ENCODE measurements at places on chromosomes 7 and 10.

DNA sequence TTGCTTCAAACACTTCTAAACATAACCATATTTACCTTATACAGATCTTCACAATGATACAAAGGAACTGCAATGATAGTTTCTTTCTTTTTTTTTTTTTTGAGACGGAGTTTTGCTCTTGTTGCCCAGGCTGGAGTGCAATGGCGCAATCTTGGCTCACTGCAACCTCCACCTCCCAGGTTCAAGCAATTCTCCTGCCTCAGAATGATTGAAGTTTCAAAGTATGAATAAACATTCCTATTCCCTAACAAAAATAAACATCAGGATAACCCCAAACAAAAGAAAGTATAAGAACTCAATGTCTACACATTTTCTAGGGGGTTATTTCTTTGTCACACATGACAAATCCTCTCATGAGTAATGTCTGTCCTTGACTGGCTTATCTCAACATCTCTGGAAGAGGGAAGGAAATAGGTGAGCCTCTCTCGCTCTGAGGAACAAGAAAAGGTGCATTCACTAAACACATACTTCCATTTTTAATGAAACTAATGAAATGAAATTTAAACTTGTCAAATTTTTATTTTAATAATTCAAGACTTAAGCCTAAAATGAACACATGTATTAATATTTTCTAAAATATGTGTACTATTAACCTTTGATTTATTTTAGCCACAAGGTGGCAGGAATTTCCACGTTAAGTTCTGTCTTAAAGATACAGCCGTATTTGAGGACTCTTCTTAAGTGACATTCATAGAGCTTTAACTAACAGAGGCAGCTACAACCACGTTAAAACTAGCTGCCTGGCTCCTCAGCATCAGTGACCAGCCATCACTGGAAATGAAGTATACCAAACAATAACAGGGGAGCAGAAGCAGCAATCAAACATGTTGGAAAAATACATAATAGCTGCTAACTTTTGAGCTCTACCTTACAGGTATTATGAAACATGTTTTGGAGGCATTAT is 58.3 kb downstream of the MALSU1 start:
- DNase-seq, result no peak

DNA sequence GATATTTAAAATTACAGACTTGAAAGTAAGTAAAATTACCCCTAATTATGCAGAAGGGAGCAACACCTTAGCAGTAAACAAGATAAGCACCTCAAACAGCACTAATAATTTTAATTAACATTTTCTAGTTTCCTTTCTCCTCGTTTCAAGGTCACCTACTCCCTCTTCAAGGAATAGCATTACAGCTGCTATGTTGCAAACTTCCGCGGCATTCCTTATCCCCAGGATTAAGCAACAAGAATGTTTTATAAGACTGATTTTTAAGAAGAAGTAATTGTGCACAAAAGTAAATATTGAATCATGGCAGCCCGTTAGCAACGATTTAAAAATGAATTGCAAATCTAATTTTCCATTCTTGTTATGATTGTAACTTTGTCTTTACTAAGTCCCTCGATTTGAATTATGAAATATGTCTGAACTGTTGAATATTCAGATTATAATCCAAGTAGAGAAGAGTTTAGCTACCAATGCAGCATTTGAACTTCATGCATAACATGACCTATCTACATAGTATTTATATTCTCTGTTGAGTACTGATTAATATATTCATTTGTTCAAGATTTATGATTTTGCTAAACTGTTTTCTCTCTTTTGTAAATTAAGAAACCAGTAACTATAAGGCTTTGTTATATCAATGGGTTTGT is 593.5 kb upstream of the MGMT start:
- DNase-seq, result no peak

DNA sequence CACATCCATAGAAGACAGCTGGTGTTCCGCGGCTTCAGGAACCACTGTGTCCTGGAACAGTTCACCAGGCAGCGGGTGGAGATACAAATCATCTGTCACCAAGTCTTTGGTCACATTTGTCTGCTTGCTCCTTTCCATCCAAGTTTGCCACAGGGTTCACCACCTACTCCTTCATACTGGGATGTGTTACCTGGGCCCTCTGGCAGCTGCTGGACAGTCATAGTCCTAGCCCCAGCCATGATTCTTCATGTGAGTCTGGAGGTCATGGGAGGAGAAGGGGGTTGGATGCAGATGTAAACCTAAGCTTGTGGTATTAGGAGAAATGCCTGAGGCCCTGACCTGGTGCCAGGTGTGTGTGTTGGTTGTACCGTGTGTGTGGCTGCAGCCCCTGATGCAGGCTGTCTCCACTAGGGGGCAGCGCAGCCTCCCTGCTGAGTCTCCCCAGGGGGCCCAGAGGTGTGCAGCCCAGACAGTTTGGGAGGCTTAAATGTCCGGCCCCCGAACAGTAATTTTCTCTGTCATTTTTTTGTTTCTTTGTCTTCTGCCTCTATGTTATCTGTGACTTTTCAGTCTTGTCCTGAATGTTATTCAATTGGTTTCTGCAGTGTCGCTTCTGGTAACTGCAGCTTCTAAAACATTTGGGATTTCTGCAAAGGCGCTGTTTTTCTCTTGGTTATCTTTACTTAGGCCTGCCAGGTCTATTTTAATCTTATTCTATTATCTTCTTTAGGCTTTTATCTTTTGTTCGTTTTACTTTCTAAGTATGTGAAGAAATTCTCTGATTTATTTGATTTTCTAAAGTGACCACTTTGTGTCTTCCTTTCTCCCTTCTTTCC is 14.8 kb downstream of the NPS start:
- DNase-seq, result no peak

GRCh38 chr10:49096890-49097445 is 18.4 kb downstream of the VSTM4 start:
- no peak for DNase-seq

GRCh38 chr7:22574754-22575520 is 74.9 kb upstream of the STEAP1B start:
- DNase-seq, result no peak

DNA sequence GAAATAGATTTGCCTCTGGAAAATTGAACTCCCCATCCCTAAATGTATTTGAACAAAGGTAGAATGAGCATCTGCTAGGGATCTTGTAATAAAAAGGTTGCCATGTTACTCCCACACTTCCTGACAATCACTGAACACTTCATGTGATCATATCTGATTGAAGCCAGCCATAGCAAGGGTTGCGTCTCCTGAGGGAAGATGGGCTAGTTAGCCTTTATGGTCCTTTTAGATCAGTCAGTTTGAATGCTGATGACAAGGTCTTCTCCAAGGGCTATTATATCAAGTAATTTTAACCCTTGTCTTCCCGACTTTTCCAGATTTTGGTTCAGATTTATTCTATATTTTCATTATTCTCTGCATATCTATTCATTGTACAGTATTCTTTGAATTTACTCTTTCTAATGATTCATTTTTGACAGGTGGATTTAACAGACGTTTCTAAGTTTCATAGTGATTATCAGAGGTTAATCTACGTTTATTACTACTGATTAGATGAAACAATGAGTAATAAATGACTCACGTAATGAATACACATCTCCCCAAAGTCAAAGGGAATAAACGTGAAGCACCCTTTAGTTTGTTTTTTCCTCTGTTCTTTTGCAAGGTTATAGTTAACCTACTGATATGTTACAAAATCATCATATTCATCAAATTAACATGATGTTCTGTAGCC is 28.1 kb downstream of the CSGALNACT2 start:
- DNase-seq, result no peak

- no peak for DNase-seq
Measured at GRCh38 chr10:87603769-87604168, 55.9 kb upstream of the PAPSS2 start.

GRCh38 chr7:101200862-101201599 is at the start of gene MOGAT3:
TSS of gene MOGAT3 (minus strand) at chr7:101201036. CDS start at chr7:101200854, 182 bp downstream.
- DNase-seq, result no peak

GRCh38 chr7:117023325-117023854 is 70.1 kb downstream of the ST7 start:
- no peak for DNase-seq

- DNase-seq, result no peak
Measured at GRCh38 chr10:75941223-75941801, 509.9 kb downstream of the LRMDA start.

DNA sequence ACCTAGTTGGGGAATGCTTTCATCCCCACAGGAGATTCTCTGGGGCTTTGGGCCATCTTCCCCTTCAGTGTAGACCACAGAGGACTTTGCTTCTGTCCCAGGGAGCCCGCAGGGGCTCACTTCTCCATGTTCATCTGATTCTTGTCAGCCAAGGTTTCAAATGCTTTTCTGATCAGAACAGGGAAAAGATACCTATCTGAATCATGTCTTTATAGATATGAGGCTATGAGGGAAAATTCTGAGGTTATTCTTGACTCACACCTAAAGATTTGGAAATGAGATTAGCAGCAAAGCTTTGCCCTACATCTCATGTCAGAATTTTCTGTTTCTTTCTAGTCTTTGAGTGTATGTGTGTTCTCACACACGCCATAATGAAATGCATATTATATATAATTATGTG is 53.3 kb downstream of the FIGNL1 start:
- no peak for DNase-seq

DNA sequence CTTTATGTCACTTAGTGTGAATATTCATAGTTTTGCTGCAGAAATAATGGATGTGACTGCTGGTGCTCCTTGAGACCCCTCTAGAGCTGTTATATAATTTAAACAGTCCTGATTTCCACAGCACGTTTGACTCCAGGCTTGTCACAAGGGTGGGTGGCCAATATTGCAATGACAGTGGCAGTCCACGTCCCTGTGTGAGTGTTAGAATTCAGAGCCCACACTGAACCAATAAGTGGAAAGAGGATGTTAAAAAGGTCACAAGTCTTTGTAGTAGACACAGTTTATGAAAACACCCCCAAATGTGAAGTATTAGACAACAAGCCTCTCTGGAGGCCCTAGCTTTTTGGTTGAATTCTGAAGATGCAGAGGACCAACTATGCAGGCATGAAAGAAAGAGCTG is 2.0 kb downstream of the PPP1R17 start:
- no peak for DNase-seq

DNA sequence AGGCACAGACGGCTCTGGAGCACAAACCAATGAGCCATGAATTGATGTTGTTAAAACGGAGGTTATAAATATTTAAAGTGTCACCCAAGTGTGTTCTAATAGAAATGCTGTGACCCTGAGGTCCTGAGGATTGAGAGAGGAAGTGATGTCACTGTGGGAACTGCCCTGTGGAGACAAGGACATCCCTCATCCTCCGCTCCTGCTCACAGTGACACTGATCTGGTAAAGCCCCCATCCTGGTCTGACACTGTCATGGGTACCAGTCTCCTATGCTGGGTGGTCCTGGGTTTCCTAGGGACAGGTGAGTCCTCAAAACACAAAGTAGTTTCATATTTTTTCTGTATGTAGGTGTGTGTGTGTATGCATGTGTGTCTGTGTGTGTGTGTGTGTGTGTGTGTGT is 237.9 kb upstream of the PRSS1 start:
- DNase-seq, result no peak

DNA sequence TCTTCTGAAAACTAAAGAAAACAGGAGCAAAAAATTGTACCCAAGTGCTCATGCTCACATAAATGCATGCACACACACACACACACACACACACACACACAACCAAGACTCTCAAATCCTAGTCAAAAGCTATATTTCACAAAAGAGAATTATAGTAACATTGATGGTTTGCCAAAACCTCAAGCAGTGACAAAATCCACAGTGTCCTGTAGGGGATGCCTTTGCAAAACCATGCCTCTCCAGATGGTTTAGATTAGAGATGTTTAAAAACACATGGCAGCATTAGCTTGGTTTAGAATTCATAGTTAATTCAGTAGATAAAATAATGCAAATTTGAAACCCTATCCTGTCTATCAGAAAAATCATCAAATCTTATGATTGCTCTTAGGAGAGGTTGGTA is 232.2 kb downstream of the DYNC1I1 start:
- no peak for DNase-seq

GRCh38 chr7:15015545-15016314 is 113.2 kb upstream of the DGKB start:
- DNase-seq, result no peak

GRCh38 chr7:125654076-125654475 is 724.5 kb upstream of the POT1 start:
- no peak for DNase-seq

DNA sequence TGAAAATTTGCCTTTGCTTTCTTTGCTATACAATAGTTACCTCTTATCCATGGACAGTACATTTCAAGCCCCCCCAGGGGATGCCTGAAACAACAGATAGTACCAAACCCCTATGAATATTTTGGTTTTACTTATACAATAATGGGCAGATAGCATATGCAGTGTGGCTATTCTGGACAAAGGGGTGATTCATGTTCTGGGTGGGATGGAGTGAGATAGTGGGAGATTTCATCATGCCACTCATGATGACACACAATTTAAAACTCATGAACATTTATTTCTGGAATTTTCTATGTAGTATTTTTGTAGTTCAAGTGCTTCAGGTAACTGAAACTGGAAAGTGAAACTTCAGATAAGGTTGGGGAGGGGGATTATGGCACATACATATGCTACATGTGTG is 12.0 kb downstream of the STARD3NL start:
- no peak for DNase-seq

- DNase-seq, result no peak
Measured at GRCh38 chr10:12221323-12222298, 25.6 kb downstream of the CDC123 start.

GRCh38 chr7:118179191-118179590 is 4.8 kb upstream of the LSM8 start:
- DNase-seq, result no peak

- DNase-seq, result no peak
Measured at GRCh38 chr10:106312087-106312486, 852.4 kb downstream of the SORCS1 start.

DNA sequence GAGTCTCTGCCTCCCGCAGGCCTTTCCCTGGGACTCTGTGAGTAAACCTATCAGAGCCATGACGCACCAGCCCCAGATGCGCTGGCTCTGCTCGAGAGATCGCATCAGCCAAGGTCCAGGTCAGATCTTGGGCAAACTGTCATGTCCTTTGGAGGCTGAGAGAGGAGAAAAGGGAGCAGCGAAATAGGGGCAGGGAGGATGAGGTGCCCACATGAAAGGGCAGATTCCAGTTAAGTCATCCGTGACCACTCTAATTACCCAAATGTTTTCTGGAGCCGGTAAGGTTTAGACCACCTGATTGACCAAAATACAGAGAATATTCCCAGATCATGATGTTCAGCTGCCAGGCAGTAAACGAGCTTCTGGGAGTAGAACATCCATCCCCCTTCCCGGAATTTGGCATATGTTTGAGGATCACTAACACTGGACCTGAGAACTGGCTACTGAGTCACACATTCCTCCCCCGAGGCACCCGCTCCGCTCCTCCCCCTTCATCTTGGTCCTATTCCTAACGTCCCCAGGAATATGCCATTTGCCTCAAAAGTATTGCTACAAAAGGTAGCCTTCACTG is 88.0 kb downstream of the FGFR2 start:
- no peak for DNase-seq

DNA sequence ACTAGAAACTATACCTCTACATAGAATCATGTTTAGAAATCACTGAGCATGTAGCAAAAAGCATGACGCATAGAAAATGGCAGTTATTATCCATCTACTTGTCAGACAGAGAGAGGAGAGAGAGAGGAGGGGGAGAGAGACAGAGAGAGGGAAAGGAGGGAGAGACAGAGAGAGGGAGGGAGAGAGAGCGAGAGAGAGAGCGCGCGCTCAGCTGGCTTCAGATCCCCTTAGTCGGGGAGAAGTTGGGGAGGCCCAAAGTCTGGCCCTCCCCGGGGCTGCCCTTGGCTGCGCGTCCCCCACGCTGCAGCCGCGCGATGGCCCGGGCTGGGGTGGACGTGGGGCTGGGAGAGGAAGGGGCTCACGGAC is 37.0 kb downstream of the CNPY1 start:
- DNase-seq, result no peak

Measured in stimulated activated CD8-positive, alpha-beta memory T cell treated with anti-CD3 and anti-CD28 coated beads, Interleukin-4, amount 100 ng/mL, for 1 hour (primary cell).